Umbilical cord (tissue), 2 donors: ENCODE measurements at places on chromosomes 5 and 9. TPM values are rescaled to one million over a fixed set of nuclear protein-coding genes. Genes with fewer than 3 reads are reported as not detected.

DNA sequence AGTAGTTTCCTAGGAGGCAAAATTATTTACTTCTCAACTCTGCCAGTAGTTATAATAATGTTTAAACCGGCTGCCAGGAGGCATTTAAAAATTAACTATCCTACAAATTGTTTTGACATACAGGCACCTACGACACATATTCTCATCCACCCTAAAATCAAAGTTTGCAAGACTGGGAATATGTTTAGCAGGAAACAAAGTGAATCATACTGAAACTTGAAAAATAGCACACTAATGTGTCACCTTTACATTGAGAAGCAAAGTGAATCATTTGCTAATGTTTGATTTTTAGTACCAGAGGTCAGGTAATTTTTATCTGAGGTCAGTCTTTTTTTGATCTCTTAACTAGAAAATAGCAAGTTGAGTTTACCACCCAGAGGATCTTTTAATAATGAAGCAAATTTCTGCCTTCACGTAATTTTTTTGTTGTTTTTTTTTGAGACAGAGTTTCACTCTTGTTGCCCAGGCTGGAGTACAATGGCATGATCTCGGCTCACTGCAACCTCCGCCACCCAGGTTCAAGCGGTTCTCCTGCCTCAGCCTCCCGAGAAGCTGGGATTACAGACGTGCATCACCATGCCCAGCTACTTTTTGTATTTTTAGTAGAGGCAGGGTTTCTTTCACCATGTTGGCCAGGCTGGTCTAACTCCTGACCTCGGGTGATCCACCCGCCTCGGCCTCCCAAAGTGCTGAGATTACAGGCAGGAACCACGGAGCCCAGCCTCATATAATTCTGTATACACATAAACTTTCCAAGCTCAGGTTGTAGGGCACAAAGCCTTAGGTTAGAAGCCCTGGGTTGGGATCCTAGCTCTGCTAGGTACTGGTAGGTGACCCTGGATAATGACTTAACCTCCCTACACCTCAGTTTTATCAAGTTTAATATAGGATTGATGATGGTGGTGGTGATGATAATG lies 124.3 kb downstream of the UGCG start:
- DNase-seq: no peak

GRCh38 chr9:112361601-112362000 lies 18.3 kb upstream of the HSDL2 start:
- peak; percentile 46 for DNase-seq

GRCh38 chr5:176610435-176610773 lies 448 bp upstream of the GPRIN1 start:
- DNase-seq: no peak

GRCh38 chr5:134758504-134759341 lies at the start of gene DDX46:
DDX46 (plus strand) TSS chr5:134758779; CDS start chr5:134758939, 160 bp downstream.
- DNase-seq: peak; percentile 95

DNA sequence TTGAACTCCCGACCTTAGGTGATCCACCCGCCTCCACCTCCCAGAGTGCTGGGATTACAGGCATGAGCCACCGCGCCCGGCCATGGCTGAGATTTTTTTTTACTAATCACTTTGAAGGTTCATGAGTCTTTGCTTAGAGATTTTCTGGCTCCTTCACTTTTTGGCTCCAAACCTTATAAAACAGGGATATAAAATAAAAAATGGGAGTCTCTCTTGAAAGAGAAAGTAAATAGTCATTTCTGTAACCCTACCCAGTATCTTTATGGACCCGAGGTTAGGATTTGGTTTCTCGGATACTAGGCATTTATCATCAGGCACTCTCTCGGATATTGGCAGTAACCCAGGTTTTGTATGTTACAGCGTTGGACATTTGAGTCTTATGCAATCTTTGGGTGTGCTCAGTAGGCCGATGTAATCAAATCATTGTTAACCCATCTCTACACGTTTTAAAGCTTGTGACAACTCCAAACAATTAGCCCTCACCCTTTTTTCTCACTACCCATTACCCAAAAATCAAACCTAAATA lies 25.3 kb downstream of the STXBP1 start:
- peak; percentile 94 for DNase-seq

- peak; percentile 78 for DNase-seq
These were observed 144.9 kb upstream of the DMRT1 start for GRCh38 chr9:696332-697323.

DNA sequence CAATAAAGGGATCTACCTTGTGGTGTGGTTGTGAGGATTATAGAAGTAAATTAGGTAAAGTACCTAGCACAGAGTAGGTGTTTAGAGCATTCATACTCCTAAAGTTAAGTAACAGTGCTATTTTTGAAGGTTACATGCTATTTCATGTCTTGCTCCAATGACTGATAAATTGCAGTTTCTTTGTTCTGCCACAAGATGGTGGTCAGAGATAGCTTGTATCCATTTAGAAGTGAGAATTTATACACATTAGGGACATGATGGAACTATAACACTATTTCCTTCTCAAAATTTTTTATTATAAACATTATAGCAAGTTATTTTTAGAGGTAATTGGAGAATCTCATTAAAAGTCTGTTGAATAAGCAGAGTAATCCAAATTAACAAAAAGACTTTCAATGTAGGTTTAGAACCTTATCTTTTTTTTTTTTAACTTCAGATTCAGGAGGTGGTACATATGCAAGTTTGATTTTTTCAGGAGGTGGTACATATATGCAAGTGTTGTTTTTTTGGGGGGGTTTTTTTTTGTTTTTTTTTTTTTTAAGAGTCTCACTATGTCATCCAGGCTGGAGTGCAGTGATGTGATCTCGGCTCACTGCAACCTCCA lies 17.1 kb downstream of the MTREX start:
- DNase-seq: peak; percentile 44

DNA sequence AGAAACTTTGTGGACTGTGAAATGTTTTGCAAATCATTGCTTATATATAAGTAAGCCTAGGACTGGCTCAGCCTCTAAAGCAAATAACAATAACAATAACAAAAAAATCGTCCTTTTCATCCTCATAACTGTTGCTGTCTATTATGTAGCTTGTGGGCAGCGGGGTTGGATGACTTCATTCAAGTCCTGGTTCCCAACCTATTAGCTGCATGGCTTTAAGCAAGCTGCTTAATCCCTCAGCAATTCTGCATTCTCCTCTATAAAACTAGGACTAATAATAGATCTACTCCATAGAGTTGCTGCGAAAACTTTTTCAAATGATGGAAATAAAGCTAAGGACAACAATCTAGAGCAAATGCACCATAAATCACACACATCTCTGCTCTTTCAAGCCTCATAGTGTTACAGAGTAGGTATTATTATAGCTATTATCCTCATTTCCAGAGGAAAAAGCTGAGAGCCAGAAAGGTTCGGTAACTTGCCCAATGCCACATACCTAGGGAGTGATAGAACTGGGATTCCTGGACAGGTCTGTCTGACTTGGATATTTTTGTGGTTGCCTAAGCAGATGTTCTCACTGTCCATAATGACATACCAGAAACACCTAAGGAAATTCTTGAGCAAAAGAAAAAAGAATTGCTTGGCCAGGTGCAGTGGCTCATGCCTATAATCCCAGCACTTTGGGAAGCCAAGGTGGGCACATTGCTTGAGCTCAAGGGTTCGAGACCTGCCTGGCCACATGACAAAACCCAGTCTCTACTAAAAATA lies 98.8 kb upstream of the ADRA1B start:
- DNase-seq: peak; percentile 66

DNA sequence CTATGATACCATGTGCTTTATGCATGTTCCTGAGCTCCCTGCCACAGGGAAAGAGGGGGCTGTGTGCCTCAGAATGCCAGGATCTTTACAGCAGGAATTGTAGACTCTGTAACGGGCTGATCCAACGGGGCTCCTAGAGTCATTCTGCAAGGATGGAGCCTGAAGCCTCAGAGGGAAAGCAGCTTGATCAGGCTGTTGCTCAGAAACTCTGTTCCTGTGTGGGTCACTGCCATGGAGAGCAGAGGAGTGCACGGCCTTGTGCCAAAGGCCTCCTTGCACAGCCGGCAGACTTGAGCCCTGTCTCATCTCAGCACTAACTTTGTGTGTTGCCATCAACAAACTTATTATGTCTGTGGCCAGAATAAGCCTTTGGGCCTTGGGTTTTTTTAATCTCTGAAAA lies 51.8 kb downstream of the AMBP start:
- no peak for DNase-seq

DNA sequence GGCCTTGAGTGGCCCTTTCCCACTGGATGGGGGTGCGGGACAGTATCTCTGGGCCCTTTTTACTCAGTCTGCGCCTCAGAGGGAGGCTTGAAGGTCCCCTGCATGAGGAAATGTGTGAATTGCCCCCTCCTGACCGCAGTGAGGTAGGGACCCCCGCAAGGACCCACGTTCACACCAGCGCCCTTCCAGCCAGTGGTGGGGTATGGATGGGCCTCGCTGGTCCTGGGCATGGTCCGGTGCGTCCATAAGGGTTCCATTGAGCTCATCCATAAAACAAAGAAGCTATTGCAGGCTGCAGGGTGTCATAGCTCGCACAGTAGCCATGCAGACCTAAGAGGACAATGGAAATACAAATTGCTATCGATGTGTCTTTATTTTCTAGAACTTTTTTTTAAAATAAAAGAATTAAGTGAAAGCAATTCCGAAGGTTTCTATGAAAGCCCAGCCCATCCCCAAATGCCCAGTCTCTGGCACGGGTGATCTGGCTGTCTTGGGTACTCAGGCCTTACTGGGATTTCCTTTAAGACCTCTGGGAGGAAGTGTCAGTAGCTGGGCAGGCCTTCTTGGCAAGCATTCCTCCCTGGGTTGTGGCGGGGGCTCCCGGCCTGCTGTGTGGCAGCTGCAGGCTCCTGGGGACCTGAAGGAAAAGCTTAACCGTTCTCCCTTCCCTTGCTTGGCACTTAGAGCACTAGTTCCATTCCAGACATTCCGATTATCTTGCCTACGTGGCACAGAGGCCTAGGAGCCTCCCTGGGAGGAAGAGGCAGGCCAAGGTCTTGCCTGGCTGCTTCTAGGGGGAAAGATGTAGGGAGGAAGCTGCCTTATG lies 1.5 kb upstream of the SEMA5A start:
- peak; percentile 87 for DNase-seq

- peak; percentile 75 for DNase-seq
These were observed 197.6 kb downstream of the DRD1 start for GRCh38 chr5:175246242-175246888.

GRCh38 chr5:152456815-152457443 lies 51.9 kb upstream of the NMUR2 start:
- DNase-seq: no peak

DNA sequence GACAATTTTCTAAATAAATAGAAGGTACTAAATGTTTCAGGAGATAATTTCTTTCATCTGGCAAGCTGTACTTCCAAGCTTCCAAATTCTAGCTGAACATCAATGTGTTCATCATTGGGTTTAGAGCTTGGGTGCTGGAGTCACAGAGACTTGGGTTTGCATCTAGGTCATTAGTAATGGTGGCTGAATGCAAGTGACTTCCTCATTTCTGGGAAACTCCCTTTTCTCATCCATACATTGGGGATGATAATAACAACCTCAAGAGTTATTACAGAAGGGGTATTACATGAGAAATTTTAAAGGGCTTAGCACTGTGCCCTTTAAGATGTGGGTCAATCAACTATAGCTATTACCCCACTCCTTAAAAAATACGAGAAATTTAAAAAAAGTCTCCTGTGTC lies 41.1 kb upstream of the KLF4 start:
- DNase-seq: no peak

- DNase-seq: no peak
These were observed 259.4 kb downstream of the AUH start for GRCh38 chr9:91102269-91102668.

DNA sequence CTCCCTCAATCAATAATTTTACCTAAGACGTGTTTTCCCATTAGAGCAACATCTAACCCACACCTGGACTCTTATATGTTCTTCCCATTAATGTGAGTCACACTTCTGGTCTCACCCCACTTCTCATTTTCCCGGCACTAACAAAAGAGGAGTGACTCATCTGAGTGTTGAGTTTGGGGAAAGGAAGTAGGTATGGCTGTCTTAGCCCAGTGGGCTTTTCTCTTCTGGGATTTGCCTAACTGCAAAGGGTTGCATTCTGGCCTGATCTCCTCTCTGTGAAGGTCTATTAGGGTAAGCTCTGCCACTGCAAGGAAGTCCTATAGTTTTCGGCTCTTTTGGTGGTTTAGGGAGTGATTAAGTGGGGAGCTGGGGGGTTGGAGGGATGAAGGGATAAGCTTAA lies 195.6 kb downstream of the KIAA0825 start:
- DNase-seq: no peak

DNA sequence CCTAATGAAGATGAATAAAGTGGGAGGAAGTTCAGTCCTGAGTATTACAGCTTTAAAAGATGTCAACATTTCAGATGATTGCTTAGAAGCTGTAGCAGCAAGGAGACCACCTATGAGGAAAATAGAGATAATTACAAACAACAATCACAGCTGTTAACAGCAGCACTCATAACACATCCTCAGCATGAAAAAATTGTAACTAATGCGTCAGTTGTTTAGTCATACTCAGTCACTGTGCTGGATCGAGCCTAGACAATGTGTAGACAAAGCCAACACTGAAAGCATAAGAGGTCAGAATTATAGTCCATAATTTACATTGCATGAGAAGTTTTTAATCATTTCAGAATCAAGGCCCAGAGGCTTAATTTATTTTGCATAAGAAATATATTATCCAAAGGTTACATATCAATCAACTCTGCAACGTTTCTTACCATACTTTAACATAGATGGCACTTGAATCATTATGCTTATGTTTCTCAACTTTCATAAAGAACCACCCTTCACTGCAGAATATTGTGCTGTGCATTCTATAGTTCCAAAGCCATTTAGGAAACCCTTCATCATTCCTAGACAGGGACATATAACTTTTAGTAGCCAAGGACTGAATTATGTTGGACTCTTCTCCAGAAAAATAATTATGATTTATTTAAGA lies 60.2 kb upstream of the HAPLN1 start:
- no peak for DNase-seq

DNA sequence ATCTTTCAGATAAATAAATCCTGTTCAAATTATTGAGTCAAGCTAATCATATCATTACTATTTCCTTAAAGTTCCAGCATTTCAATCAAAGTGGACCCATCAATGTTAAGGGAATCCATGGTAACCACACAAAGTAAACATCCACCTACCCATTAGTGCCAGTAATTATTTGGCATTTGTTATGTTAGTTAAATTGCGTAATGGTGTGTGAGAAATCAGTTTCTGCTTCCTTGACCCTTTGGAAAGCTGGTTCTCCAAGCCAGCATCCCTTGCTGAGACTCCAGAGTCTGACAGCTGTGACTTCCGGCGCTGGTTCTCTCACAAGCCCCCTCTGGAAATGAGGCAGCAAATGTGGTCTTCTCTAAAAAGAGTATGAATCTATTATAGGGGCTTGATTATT lies 308.6 kb upstream of the EFNA5 start:
- DNase-seq: no peak

Gene PCDHA9
- 0.96 TPM for total RNA-seq

Gene CDHR2
- not detected for total RNA-seq

Gene WDR38
- not detected for total RNA-seq
